ENCODE measurements at places on chromosomes 1 and 21. TPM values are rescaled to one million over a fixed set of nuclear protein-coding genes. Genes with fewer than 3 reads are reported as not detected.

- no peaks in the 10 kb centered on the region for H3K4me1 ChIP-seq
- no peaks in the 10 kb centered on the region for H3K27me3 ChIP-seq
- no peak for DNase-seq
- H3K27ac ChIP-seq: no peak overlapping the region
Observed at GRCh38 chr1:58447886-58448285, 98.6 kb downstream of the OMA1 start.

GRCh38 chr1:12409681-12410080, 179.9 kb downstream of the VPS13D start:
- no peaks in the 10 kb centered on the region for H3K27me3 ChIP-seq
- H3K4me1 ChIP-seq: peaks cover 52% of the 10 kb centered on the region
- DNase-seq: no peak
- no peak overlapping the region for H3K4me3 ChIP-seq

DNA sequence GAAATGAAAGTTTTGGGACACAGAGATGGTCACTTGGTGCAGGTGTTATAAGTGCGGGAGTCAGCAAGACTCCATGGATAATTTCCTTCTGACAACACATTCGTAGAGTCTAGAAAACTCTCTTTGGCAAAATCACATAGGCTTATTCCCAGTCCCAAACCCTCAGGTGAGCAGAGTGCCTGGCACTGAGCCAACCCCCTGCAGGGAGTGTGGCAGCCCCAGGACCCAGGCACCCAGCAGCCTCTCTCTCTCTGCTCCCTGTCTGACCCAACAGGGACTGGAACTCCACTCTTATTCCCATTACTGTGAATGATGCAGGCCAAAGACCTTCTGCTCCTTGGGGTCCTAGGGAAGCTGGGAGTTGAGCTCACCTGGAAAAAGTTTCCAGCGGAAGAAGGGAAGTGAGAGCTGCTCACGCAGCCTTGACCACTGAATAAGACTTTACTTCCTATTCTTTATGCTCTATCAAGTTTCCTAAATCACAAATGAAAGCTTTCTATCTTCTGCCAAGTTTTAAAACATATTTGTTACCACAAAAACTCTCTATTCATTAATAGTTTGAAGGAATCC, 132.6 kb upstream of the ETV3 start:
- peaks cover 27% of the 10 kb centered on the region for H3K4me1 ChIP-seq
- peaks cover 6% of the 10 kb centered on the region for H3K27me3 ChIP-seq
- no peak overlapping the region for H3K4me3 ChIP-seq

DNA sequence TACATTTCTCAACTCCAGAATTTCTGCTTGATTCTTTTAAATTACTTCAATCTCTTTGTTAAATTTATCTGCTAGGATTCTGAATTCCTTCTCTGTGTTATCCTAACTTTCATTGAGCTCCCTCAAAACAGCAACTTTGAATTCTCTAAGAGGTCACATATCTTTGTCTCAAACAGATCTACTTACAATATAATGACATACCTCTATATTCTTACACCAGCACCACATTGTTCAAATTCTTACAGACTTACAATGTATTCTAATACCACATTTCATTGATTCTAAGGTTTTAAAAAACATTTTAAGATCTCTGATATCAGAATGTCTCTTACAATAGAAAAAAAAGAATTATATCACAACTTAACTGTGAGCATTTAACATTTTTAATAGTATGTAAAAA, 77.4 kb downstream of the DIRAS3 start:
- DNase-seq: no peak
- H3K4me3 ChIP-seq: no peak overlapping the region
- no peaks in the 10 kb centered on the region for H3K27me3 ChIP-seq
- H3K27ac ChIP-seq: no peak overlapping the region
- H3K36me3 ChIP-seq: peaks cover 6% of the 10 kb centered on the region

GRCh38 chr1:42981871-42982270, 23.2 kb upstream of the SLC2A1 start:
- no peaks in the 10 kb centered on the region for H3K27me3 ChIP-seq
- no peak overlapping the region for H3K27ac ChIP-seq
- no peak for DNase-seq
- no peak overlapping the region for H3K4me3 ChIP-seq
- H3K36me3 ChIP-seq: peaks cover 4% of the 10 kb centered on the region

GRCh38 chr1:17009706-17010105, 2.0 kb downstream of the ATP13A2 start:
- no peaks in the 10 kb centered on the region for H3K36me3 ChIP-seq
- H3K27me3 ChIP-seq: no peaks in the 10 kb centered on the region
- no peak for DNase-seq
- peaks cover 23% of the 10 kb centered on the region for H3K4me1 ChIP-seq

DNA sequence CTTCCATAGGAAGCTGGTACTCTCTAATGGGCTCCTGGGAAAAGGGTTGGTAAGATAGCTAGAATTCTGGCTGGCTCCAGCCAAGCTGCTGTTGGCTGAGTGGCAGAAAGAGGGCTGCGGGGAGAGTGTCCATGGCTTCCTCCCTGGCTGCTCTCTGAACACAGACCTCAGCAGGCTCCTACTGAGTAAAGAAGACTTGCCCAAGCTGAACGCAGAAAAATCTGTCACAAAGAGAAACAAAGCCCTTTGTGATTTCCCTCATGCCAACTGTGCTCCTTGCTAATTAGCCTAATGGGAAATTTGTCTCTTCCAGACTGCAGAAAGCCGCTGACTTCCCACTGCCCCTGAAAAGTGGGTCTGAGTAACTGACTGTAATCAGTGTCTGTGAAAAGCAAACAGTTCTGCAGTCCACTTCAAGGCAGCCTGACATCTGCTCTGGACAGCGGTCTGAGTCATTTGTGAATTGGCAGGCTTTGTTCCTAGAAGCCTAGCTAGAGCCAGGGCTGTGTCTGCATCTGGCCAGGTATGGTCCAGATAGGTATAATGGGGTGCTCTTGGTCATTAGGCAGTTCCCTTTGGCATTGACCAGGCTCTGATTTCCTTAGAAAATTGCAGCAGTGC, 282.8 kb downstream of the ZNF648 start:
- H3K36me3 ChIP-seq: no peaks in the 10 kb centered on the region
- no peaks in the 10 kb centered on the region for H3K4me1 ChIP-seq
- no peak for DNase-seq
- no peak overlapping the region for H3K4me3 ChIP-seq
- H3K27me3 ChIP-seq: peaks cover 10% of the 10 kb centered on the region

- H3K4me1 ChIP-seq: no peaks in the 10 kb centered on the region
- H3K27ac ChIP-seq: no peak overlapping the region
- DNase-seq: no peak
- no peak overlapping the region for H3K4me3 ChIP-seq
Observed at GRCh38 chr1:116432655-116433265, 59.7 kb downstream of the ATP1A1 start.

GRCh38 chr1:32055416-32055815, 17.3 kb upstream of the TMEM39B start:
- no peak overlapping the region for H3K4me3 ChIP-seq
- H3K4me1 ChIP-seq: no peaks in the 10 kb centered on the region
- H3K27ac ChIP-seq: no peak overlapping the region
- no peak for DNase-seq
- H3K36me3 ChIP-seq: peaks cover 5% of the 10 kb centered on the region

GRCh38 chr21:25464275-25464674, 143.0 kb downstream of the MRPL39 start:
- H3K36me3 ChIP-seq: peaks cover 4% of the 10 kb centered on the region
- H3K4me3 ChIP-seq: no peak overlapping the region
- DNase-seq: no peak
- no peaks in the 10 kb centered on the region for H3K27me3 ChIP-seq

- H3K36me3 ChIP-seq: no peaks in the 10 kb centered on the region
- H3K4me3 ChIP-seq: no peak overlapping the region
- H3K27ac ChIP-seq: no peak overlapping the region
- H3K4me1 ChIP-seq: peaks cover 3% of the 10 kb centered on the region
Observed at GRCh38 chr1:160761886-160762285, 22.8 kb downstream of the SLAMF7 start.

GRCh38 chr1:174742805-174743653, 256.7 kb upstream of the CACYBP start:
- H3K36me3 ChIP-seq: no peaks in the 10 kb centered on the region
- peaks cover 23% of the 10 kb centered on the region for H3K4me1 ChIP-seq
- H3K4me3 ChIP-seq: no peak overlapping the region
- DNase-seq: no peak

DNA sequence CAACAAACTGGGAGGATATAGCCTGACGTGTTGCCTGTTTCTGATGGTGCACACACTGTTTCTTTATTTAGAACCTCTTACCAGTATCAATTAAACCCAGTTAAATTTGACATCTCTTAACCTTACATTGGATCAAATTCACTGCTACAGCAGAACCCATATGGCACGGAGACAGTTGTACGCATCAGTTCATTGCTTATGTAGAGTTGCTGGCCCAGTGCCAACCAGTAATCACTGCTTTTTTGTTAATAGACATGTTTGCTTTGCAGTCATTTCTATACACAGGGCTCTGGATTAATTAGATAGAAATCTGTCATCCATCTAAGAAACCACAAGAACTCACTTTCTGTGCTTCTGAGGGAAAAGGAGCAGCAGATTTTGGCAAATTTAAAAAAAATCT, 154.0 kb downstream of the RWDD3 start:
- no peaks in the 10 kb centered on the region for H3K36me3 ChIP-seq
- DNase-seq: no peak
- H3K4me1 ChIP-seq: no peaks in the 10 kb centered on the region
- no peaks in the 10 kb centered on the region for H3K27me3 ChIP-seq

- DNase-seq: no peak
- no peak overlapping the region for H3K27ac ChIP-seq
- H3K4me3 ChIP-seq: peak overlapping the region; percentile 15
Observed at GRCh38 chr1:199404191-199404590, 623.3 kb upstream of the NR5A2 start.

GRCh38 chr1:66245691-66246090, 288.3 kb upstream of the SGIP1 start:
- no peak overlapping the region for H3K27ac ChIP-seq
- no peak for DNase-seq
- H3K4me3 ChIP-seq: no peak overlapping the region
- H3K27me3 ChIP-seq: no peaks in the 10 kb centered on the region
- no peaks in the 10 kb centered on the region for H3K4me1 ChIP-seq
- H3K36me3 ChIP-seq: no peaks in the 10 kb centered on the region

Gene UQCRHL
- 1.3 TPM for polyA plus RNA-seq

Gene EFNA1
- polyA plus RNA-seq: 0.56 TPM

Gene OR6N1
- not detected for polyA plus RNA-seq

Gene SLAMF9
- polyA plus RNA-seq: not detected
